Activated naive CD8-positive, alpha-beta T cell treated with anti-CD3 and anti-CD28 coated beads, Interleukin-2, amount 50 U/mL, for 16 hours (primary cell): ENCODE measurements at places on chromosomes 16 and 17.

GRCh38 chr17:2062571-2063183, 7.8 kb downstream of the HIC1 start:
- DNase-seq = no peak

DNA sequence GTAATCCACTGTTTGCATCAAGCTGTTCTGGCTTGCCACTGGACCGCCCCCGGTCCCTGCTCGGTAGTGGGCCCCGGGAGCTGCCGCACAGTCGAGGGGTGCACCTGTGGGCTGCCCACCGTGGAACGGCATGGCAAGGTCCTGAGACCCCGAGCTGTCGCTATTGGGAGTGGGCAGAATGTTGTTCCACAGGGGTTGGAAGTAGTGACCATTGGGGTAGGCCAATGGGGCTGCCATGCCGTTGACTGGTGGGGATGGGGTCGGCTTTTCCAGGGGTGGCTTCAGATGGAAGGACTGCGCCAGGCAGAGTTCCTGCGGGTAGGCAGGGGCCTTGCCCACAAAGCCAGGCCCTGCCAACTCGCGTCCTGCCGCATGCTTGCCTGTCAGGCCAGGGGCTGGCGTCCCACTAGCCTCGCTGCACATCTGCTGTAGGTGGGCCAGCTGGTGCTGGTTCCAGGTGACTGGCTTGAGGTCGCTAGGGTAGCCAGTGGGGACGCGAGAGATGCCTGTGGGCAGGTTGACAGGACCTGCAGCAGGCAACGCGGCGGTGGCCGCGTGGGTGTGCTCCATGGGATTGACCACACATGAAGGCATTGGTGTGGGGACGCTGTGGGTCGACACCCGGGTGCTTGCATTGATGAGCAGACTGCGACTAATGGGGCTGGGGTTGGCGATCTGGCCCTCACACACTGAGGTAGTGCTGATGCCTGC, 14.8 kb downstream of the TRAF4 start:
- DNase-seq = no peak

DNA sequence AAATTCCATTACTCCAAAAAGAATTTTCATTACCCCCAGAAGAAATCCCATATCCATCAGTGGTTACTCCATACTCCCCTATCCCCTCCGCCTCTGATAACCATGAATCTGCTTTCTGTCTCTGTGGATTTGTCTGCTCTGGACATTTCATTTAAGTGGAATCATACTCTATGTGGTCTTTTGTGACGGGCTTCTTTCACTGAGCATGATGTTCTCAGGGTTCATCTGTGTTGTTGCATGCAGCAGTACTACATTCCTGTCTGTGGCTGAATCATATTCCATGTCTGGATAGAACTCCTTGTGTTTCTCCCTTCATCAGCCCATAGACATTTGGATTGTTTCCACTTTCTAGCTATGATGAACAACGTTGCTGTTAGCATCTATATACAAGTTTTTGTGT, 59.5 kb upstream of the IRX3 start:
- DNase-seq = no peak

GRCh38 chr16:13005721-13006247, 104.4 kb downstream of the SHISA9 start:
- no peak for DNase-seq

DNA sequence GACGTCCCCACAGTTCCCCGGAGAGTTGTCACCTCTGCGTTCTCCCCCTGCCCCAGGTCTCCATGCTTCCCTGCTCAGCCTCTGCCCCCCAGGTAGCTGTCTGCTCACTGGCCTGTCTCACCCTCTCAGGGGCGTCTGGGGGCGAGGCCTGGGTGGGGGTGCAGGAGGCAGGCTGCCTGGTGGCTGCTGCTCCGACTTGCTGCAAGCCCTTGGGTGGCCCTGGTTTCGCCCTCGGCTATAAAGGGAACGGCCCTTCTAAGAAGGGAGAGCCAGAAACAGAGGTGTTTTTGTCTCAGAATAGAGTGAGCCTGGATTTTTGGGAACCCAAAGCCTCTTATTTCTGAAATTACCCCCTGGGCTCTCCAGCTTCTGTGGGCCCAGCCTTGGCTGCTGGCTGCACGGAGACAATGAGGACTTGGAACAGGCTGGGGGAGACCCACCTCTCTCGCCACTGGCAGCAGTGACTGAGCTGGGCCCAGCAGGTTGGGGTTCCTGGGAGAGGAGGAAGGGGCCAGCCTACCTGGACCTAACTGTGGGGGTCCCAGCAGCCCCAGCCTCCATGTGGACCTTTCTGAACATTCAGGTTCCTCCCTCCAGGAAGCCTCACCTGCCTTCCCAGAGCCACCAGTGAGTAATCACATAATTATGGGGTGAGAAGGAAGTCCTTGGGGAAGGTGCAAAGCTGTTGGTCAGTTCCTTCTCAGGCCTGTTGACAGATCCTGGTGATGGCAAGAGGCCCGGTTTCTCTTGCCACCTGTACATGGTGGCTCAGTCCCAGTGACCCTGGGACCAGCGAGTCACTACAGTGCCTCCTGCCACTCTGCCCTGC, 15.5 kb upstream of the SPNS2 start:
- DNase-seq = no peak

DNA sequence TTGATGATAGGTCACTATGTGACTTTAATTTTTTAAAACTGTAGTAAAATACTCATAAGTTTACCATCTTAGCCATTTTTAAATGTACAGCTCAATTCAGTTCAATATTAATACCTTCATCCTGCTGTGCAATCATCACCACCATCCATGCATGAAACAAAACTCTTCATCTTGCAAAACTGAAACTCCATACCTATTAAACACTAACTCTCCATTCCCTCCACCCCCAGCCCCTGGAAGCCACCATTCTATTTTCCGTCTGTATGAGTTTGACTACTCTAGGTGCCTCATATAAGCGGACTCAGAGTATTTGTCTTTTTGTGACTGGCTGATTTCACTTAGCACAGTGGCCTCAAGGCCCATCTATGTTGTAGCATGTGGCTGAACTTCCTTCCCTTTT, 9.4 kb upstream of the CNEP1R1 start:
- DNase-seq = no peak

- no peak for DNase-seq
Measured at GRCh38 chr16:30902029-30902972, 5.9 kb downstream of the CTF1 start.
